Activated T-cell treated with anti-CD3 and anti-CD28 coated beads, Interleukin-2, amount 50 U/mL, for 4 hours (primary cell): ENCODE measurements at places on chromosomes 2 and 18. TPM values are rescaled to one million over a fixed set of nuclear protein-coding genes. Genes with fewer than 3 reads are reported as not detected.

- no peak for DNase-seq
These were observed 104.3 kb upstream of the CNGA3 start for GRCh38 chr2:98242003-98242402.

Gene UGT1A8
- not detected for total RNA-seq

Gene CCDC88A
- total RNA-seq, result 7.3 TPM

Gene AQP4
- total RNA-seq, result 0.15 TPM

DNA sequence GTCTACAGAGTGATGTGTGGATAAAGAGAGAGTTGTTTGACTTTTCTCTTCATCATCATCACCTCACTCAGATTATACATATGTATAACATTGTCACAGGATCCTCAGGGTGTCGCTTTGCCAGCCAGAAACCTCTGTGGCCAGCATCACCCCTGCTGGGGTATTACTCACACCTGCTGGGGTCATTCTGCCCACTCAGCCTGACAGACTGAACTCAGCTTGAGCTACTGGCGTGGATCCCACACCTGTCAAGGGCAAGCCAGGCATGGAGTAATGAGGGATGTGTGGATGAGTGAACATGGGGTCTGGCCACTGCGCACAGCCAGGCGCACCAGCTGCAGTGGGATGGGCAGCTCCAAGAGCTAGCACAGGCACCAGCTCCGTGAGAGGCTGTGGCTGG, 870.6 kb downstream of the CBLN2 start:
- no peak for DNase-seq
